ENCODE measurements at places on chromosomes 13 and 19.

GRCh38 chr19:3862826-3863500 is 5.9 kb downstream of the ZFR2 start:
- DNase-seq: no peak

GRCh38 chr19:55251341-55252081 is 7.3 kb downstream of the PPP6R1 start:
- DNase-seq: peak; percentile 32

DNA sequence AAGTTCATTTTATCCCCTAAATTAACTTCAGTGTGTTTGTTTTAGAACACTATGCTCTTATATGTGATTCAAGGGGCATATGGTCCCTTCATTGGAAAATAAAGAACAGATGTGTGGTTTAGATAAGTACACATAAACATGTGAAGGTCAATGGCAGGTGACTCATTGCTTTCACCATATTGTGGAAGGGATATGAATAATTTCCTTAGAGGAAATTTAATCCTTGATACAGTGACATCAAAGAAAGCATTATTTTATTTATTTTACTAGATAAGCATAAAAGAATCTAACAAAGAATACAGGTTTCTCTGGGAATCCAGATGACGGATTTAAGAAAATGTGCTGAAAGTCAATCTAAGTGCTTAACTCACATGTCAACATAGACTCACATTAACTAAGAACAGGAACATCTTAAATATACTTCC is 373.5 kb downstream of the KCTD12 start:
- DNase-seq: no peak

GRCh38 chr19:52590728-52591127 is 20.6 kb downstream of the ZNF701 start:
- no peak for DNase-seq

DNA sequence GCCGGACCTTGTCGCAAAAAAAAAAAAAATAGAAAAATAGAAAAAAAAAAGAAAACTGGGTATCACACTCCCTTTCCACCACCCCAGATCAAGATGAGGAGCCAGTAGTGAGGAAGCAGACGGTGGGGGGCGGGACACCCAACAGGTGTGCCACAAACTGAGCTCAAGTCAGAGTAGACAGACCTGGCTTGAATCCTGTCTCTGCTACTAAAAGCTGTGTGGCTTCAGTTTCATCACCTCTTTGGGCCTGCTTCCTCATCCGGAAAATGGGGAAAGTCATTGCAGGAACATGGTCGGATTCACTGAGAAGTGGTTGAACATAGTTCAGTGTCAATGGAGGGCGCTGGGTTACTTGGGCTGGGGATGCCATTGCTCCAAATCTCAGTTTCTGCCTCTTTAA is 2.9 kb downstream of the HIF3A start:
- no peak for DNase-seq

- DNase-seq: no peak
These were observed 186.9 kb upstream of the UBL3 start for GRCh38 chr13:30037306-30037705.

- no peak for DNase-seq
These were observed 1540.5 kb downstream of the UQCRFS1 start for GRCh38 chr19:27672309-27673047.

GRCh38 chr19:1258707-1259205 is 10.4 kb downstream of the MIDN start:
- DNase-seq: no peak

GRCh38 chr13:51778392-51778791 is 25.6 kb downstream of the DHRS12 start:
- DNase-seq: no peak

GRCh38 chr19:56885173-56885985 is 44.9 kb upstream of the PEG3 start:
- no peak for DNase-seq

DNA sequence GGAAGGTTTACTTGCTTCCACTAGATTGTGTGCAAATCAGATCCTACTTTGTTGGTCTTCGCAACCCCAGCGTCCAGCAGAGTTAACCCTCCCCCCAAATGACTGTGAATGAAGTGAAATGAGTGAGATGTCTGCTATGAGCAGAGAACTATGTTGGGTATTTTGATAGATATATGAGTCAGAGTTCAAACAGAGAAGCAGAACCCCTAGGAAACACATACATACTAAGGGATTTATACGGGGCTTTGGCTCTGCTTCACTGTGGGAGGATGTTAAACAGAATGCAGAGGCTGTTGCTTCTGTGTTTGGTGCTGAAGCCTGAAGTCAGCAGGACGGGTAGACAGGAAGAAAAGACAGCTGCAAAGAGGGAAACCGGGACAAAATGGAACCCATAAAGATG is 197.0 kb downstream of the MZT1 start:
- DNase-seq: no peak

- no peak for DNase-seq
These were observed 2.7 kb downstream of the TNPO2 start for GRCh38 chr19:12720851-12721655.

DNA sequence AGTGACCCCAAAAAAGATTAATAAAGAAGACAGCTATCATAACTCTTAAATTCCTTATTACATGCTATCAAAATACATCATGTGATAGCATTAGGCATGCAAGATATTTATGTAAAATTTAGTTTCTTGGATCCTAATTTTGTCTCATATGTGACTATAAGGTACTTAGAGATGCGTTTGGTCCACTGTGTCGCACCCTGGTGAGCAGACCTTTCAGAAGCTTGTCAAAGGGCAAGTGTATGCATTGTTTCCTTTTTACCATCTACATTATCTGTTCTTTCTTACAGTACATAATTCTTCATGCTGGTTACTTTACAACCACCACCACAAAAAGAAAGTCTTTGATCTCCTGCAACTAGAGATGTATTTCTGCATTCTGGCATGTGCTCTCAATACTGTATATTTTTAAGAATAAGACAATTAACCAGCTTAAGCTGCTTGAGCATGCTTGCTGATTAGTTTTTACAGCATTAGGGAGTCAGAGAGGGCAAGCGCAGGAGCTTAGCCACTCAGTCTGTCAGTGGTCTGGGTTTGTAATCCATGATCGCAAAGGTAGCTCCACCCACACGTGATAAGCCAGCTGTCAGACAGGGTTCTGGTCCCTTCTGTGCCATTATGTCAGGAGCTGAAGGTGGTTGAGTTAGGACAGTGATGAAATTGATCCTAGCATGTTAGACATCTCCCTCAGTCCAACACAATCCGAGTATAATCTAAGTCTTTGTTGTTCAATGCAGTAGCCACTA is 500.9 kb downstream of the MYO16 start:
- DNase-seq: no peak

- no peak for DNase-seq
These were observed 16.1 kb upstream of the C2CD4C start for GRCh38 chr19:425056-425455.

- DNase-seq: no peak
These were observed 26.2 kb upstream of the NCCRP1 start for GRCh38 chr19:39170386-39171231.

GRCh38 chr13:28576067-28576466 is 81.1 kb upstream of the FLT1 start:
- no peak for DNase-seq

DNA sequence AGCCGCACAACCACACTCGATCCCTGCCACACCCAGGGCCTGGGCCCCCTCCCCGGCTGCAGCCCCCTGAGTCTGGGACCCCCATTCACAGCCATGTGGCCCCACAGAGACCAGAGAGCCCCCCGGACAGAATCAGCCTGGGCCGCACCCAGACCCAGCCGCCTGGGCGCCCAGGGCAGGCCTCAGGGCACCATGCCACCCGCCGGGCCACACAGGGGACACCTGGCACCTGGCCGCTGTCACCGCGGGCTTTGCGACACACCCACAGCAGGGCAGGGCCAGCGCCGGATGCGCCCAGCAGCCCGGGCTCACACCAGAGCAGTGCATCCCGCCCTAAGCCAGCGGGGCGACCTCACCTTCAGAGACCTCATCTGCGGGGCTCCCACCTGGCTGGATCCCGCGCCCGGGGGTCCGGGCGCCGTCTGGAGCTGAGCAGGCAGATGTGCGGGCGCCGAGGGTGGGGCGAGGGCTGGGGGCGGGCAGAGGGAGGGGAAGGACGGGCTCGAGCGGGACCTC is 443 bp downstream of the TBXA2R start:
- peak; percentile 19 for DNase-seq

DNA sequence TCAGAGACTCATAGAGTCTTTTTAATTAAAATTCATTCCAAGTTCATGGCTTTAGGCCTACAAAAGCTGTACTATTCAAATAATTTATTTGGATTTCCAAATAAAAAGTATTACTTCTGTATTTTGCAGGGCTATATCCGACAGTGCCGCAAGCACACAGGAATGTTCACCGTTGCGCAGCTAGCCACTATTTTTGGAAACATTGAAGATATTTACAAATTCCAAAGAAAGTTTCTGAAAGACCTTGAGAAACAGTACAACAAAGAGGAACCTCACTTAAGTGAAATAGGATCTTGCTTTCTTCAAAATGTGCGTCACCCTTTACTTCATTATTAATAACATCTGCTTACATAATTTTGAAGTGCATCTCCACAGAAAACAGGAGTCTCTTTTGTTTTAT is 20.5 kb upstream of the C1QTNF9 start:
- DNase-seq: no peak

DNA sequence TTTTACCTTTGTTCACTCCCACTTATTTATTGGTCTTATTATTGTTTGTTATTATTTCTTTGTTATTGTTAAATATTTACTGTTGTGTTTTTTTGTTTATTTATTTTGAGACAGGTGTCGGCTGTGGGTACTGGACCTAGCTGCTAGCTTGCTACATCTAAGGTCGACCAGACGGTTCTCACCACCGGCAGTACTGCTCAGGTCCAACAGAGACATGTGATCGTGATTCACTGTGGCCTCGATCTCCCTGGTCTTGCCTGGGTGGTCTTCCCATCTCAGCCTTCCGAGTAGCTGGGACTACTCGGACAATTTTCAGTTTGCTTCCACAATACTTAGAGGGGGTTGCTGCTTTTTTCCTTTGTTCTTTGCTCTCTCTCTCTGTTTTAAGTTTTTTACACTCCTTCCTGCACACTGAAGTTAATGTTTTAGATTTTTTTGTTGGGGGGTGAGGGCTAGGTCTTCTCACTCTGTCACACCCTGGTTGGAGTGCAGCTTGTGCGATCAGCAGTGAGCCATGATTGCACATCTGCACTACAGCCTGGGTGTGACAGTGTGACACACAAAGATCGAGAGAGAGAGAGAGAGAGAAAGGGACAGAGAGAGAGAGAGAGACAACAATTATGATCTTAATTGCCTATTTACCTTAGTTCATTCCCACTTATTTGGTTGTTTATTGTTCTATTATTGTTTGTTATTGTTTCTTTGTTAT is 1432.4 kb downstream of the UQCRFS1 start:
- DNase-seq: no peak

- DNase-seq: no peak
These were observed 38.4 kb downstream of the ZDHHC20 start for GRCh38 chr13:21420706-21421105.

- no peak for DNase-seq
These were observed 59.6 kb downstream of the SMARCA4 start for GRCh38 chr19:11020423-11020822.

DNA sequence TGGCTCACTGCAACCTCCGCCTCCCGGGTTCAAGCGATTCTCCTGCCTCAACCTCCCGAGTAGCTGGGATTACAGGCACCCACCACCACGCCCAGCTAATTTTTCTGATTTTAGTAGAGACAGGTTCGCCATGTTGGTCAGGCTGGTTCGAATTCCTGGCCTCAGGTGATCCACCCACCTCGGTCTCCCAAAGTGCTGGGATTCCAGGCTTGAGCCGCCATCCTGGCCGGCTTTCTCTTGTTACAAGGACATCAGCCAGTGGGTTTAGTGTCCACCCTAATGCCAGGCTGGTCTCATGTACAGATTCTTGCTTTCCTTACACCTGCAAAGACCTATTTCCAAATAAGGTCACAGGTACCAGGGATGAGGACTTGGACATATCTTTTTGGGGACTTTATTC is 6.8 kb downstream of the PIK3R2 start:
- no peak for DNase-seq

DNA sequence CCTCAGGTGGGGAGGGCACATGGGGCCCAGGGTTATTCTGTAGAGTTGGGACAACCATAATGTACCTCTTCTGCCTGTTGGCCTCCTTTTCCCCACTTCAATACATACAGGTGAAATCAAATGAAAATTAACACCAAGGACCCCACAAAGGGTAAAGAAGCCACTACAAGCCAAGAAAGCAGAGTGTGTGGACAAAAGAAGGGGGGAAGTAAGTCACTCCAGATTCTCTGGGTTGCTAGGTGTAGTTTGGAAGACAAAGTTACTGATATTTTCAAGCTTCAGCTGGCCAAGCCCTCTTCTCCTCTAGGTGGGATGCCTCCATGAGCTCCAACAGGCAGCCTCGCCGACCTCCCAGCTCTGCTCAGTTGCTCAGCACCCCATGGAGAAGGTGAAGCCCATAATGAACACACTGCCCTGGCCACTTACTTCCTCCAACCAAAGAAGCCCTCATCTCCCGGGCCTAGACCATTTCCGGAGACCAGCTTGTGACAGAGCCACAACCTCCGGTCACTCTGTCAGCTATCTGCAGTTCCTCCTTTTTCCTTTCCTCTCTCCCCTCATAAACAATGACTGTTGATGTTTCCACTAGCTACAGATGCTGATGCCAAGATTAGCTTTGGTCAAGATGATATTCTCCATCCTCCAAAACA is 66.8 kb upstream of the MED4 start:
- DNase-seq: no peak

DNA sequence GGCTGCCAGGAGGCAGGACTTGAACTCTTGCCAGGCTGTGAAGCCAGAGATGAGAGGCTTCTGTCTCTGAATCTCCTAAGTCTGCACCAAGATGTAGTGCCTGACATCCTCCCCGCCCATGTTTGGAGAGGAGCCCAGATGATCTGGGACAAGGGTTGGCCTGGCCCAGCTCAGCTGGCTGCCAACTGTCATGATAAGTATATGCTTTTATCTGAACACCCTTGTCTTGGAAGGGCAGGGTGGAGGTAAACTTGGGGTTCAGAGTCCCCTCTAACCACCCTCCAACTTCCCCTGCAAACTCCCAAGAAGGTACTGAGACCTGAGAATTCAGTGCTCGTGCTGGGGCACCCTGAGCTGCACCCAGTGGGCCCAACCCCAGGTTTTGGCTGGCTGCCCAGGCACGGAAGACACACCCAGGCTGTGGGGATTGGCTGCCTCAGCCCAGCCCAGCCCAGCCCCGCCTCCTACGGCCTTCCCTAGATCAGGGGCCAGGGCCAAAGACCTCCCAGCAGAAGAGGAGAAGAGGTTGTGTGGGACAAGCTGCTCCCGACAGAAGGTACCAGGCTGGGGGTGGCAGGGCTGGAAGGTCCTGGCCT is at the start of gene CYP4F12:
TSS of gene CYP4F12 (plus strand) at position 508 of the 596 bp plus-strand sequence. CDS start 443 bp downstream, outside the sequence.
- no peak for DNase-seq

- DNase-seq: no peak
These were observed 2890.6 kb downstream of the PCDH9 start for GRCh38 chr13:64339373-64340063.
